Tibial artery (tissue), 4 donors: ENCODE measurements at places on chromosomes 7 and 10.

DNA sequence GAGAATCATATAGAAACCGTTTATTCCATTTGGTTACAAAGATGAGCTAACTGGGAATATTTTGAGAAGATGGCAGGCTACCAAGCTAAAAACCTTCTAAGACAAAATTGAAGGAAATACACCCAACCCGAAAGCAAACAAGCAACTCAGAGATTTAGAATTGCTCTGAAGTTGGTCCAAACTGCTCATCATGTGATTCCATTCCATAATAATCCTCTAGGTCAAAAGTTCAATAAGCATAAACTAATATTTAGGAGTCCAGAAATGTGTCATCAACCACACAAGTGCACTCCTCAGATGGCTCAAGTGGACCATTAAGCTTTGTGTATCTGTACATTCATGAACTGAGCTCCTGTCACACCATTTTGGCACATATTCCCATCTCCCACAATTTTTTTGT is 28.7 kb downstream of the DGKI start:
- DNase-seq, result no peak

- DNase-seq, result no peak
These were observed 20.0 kb upstream of the GATA3 start for GRCh38 chr10:8034466-8035005.

GRCh38 chr10:614790-615582 is 74.5 kb downstream of the DIP2C start:
- peak; percentile 56 for DNase-seq

GRCh38 chr7:155344270-155344617 is 46.6 kb downstream of the INSIG1 start:
- no peak for DNase-seq

GRCh38 chr7:14321947-14322346 is 332.5 kb upstream of the ETV1 start:
- no peak for DNase-seq

- peak; percentile 75 for DNase-seq
These were observed 1.2 kb upstream of the PLXNA4 start for GRCh38 chr7:132577206-132578049.
